ENCODE measurements at places on chromosomes 3 and 15.

- DNase-seq: no peak
Observed at GRCh38 chr3:98068824-98069223, 18.1 kb upstream of the OR5AC2 start.

DNA sequence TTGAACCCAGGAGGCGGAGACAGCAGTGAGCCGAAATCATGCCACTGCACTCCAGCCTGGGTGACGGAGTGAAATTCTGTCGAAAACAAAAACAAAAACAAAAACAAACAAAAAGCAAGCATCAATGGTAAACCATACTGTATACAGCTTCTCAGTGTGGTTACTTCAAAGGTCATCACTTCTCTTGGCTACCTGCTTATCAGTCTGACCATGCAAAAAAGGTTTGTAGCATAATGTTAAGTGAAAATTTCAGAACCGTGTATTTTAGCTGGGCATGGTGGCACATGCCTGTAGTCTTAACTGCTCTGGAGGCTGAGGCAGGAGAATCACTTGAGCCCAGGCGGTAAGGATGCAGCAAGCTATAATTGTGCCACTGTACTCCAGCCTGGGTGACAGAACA is 4.2 kb downstream of the UBXN7 start:
- DNase-seq: no peak

- DNase-seq: no peak
Observed at GRCh38 chr3:126449621-126450051, 26.1 kb downstream of the ZXDC start.

GRCh38 chr3:69200384-69201068 is 78.1 kb upstream of the LMOD3 start:
- DNase-seq: no peak

DNA sequence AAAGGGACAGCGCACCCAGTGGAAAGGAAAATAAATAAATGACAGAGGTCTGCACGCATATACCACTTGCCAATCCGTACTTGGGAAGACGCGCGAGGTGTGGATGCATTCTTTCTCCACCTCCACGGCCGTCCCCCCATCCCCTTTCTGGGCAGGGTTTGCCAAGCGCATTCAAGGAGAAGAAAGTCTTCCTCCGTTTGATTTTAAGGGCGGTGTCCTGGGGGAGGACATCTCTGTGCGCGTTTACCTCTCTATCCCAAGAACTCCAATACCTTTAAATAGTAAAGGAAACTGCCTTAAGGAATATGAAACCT is 576 bp upstream of the MB21D2 start:
- no peak for DNase-seq

GRCh38 chr15:71612397-71612722 is 198.0 kb upstream of the NR2E3 start:
- DNase-seq: no peak

DNA sequence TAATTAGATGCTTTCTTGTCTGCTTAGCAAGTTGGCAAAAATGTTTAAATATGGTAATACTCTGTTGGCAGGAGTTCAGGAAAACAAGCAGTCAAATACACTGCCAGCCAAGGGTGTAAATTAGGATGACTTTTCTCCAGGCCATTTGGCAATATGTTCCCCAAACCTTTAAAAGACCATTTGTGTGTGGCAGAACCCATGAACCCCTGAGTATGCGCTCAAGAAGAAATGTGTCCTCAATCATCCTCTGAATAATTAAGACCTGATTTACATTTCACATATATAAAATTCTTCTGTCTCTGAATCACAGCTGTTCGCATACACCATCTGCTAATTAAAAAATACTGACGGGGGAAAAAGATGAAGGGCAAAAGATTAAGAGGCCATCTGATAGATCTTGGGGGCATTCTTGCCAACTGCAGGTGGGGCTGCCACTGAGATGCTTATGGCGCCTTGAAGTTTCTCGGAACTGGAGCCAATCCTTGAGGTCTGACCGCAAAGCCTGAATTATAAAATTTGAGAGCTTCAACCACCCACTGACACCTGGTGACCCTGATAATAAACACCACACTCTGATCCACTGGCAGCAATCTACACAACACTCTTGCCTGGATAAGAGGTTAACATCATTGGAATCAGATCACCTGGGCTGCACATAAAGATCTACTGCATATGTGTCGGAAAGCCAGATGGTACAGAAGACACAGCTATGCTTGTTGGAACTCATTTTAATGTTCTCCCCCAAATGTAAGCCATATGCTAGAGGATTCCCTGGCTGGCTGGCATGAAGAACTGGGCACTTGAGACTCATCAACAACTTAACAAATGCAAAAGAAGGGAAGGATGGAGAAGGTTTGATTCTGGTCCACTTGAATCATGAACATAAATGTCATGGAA is 190.6 kb downstream of the OSBPL10 start:
- no peak for DNase-seq

DNA sequence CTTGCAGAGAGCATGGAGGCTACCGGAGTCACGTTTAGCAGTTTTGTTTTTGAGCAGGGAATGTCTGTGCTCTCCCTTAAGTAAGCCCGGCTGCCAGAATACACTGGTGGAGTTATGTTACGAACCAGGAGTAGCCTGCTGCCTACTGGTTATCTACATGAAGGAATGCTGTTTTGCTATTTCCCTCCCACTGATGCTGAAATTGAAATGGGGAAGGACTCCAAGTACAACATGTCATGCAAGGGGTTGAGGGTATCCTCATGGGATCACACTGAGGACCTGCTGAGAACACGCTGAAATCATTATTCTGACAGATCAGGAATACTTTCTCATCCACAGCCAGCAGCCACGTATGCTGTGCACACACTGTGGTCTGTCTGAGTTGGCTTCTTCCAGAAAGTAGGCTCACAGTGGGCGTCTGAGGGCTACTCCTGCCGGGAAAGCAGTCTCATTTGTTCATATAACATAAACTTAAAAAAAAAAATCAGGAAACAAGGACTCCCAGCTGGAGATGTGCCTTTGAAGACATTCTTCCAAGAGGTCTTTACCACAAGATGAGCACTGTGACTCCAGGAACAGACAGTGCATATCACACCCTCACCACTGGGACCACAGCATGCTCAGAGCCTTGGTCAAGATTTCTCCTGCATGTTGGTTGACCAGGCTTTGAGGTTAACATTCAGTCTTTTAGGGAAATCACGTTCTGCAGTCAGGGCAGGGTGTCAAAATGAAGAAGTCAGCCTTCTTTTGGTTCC is 300.4 kb upstream of the RASGRP1 start:
- peak; percentile 96 for DNase-seq

DNA sequence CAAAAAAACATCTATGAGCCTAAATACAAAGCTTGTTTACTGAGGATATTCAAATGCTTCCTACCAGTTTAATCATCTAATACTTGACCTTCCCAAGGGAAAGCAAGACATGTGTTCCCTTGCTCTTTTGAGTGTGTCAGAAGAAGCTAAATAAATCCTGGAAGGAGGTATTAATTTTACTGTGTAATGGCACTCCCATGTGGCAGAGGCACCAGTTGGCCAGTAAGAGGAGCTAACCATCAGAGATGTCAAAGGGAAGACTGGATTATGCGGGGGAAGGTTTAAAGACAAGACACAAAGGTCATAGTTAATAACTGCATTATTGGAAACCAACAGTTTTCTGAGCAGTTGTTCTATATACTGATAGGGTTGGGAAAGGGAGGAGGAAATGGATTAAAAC is 125.1 kb downstream of the SUCLG2 start:
- no peak for DNase-seq

DNA sequence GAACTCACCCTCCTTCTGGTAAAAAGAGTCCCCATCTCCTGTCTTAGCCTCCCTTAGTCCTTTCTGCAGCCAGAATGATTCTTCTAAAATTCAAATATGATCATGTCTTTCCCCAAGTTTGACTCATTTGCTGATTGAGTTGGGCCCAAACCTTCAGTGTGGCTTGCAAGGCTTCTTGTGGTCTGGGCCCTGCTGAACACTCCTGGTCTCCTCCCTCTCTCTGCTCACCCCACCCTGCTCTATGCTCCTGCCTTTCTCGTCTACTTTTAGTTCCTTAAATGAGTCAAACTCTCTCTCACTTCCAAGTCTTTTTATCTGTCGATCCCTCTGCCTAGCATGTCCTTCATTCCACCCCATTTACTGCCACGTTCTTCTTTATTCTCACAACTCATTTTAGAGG is 72.6 kb downstream of the CCR1 start:
- no peak for DNase-seq

- no peak for DNase-seq
Observed at GRCh38 chr3:126954141-126954842, 28.6 kb upstream of the PLXNA1 start.

- DNase-seq: no peak
Observed at GRCh38 chr15:65414841-65415621, 7.7 kb downstream of the IGDCC4 start.

DNA sequence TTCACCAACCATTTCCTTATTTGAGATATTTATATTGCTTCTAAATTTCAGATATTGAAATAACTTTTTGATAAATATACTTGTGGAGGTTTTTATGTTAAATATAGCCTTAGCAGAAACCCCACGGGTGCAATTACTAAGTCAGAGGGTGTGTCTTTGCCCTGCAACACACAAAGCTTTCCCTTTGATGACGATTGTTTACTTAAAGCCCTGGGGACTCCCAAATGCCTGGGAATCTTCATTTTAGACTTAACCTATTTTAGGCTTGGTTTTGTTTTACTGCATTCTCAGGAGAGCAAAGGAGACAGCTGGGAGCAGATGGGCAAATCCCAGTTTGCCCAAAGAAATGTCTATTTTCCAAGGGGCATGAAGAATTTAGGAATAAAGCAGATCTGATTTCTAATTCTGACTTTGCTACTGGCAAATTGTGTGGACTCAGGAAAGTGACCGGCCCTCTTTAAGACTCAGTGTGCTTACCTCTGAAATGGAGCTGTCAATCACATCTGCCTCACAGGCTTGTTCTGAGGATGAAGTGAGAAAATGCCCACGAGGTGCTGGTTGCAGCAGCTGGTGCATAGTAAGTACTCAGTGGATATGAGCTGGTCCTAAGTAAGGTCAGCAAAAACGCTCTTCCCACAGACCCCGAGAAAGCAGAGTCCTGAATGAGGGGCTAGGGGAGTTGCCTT is 49.3 kb upstream of the CA12 start:
- DNase-seq: no peak

- no peak for DNase-seq
Observed at GRCh38 chr3:54999159-54999558, 71.3 kb upstream of the LRTM1 start.

DNA sequence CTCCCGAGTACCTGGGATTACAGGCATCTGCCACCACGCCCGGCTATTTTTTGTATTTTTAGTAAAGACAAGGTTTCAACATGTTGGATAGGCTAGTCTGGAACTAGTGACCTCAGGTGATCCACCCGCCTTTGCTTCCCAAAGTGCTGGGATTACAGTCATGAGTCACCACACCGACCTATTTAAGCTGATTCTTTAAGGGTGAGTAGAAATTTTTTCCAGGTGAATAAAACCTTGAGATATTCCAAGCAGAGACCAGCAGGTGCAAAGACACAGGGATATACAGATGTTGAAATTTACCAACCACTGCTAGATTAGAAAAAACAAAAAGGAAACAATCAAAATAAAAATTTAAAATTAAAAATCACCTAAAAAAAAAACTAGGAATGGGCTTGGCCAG is 74.4 kb upstream of the CHRNB4 start:
- DNase-seq: no peak

DNA sequence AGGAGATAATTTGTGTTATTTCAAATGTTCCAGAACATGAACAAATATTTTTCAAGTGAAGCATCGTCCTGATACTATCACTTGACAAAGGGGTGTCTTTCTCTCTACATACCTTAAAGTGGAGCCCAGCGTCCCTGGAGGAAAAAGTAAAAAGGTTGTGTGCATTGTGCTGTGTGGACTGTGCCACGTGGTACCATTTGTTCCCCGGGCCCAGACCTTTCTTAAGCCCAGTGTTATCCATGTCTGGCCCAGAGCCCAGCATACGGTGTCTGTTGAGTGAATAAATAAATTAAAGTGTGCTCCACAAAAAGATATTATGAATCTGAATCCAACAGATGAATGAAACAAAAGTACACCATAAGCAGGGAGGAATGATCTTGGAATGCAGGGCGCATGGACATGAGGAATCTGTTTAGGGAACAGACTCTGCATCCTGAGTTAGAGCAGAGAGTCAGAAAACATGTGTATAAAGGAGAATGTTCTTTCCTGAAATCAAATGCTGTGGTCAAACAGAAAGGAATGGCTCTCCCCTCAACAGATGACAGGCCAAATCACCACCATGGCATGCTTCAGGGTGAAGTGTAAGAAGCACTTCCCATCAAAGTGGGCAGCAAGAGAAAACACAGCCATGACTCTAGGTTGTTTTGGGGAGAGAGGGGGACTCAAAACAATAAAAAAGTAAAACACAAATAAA is 8.1 kb upstream of the PRSS50 start:
- no peak for DNase-seq

GRCh38 chr3:140347151-140347550 is 330.7 kb upstream of the TRIM42 start:
- DNase-seq: no peak

DNA sequence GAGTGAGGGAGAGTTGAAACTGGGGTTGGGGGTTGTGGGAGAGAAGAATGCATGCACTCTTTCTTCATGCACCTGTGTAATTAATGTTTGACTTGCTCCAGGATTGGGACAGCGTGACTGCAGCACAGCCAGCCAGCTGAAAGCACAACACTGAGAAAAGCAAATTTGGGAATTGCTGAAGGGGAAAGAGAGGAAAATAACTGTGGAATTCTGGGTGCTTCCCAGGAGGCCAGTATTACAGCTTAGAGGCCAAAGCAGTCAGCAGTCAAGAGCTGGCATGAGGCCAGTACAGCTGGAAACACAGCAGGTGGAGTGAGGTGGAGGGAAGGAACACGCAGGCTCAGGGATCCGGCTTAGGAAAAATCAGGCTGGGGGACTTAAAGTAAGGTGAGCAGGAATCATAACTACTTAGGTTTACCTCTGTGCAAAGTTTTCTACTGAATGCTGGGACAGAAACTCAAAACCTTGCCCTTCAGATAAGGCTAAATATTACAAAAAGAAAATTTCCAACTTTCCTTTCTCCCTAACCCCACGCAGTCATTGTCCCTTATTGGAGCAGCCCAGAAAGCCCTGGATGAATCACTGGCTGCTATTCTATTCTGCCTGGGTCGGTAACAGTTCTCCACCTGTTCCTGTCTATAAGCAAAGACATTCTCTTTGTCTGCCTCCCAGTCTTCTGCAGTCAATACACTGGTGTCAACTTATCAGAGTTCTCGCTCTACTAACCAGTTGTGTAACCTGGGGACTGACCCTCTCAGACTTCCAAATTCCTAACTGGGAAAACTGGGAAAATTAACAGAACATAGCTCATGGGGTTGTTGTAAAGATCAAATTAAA is 167.2 kb downstream of the MAGI1 start:
- DNase-seq: no peak

DNA sequence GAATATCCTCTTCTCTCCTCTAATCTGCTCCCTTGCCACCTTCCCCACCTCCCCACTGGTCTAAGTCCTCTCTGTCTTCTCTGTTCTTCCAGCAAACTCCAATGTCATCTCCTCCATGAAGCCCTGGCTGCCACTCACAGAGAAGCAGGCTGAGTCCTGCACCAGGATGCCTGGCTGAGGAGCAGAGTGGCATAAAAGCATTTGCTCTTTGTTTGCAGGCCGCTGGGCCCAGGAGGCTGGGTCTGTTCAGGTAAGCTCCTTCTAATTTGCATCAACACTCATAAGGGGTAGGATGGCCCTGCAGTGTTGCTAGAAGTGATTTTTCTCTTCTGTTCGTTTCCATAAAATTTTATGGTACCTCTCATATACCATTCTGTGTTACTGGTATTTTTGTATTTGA is 43.2 kb upstream of the KLHL25 start:
- no peak for DNase-seq

Data from AG09319 (cell line).